Endothelial cell of umbilical vein (primary cell): ENCODE measurements at places on chromosomes 2 and 18. TPM values are rescaled to one million over a fixed set of nuclear protein-coding genes. Genes with fewer than 3 reads are reported as not detected.

Gene NRP2
- polyA plus RNA-seq, result 138 and 160 TPM in 2 replicates

Gene LOXL3
- 1.1 and 1.3 TPM in 2 replicates for polyA plus RNA-seq

Gene CERKL
- polyA plus RNA-seq, result not detected in 2 replicates

Gene STPG4
- polyA plus RNA-seq, result not detected in 2 replicates

Gene GAREM1
- polyA plus RNA-seq, result 0.59 and 0.69 TPM in 2 replicates

Gene ACTG2
- not detected in 2 replicates for polyA plus RNA-seq

Gene UGT1A1
- polyA plus RNA-seq, result not detected in 2 replicates

Gene CREG2
- 0.48 and 0.67 TPM in 2 replicates for polyA plus RNA-seq

Gene IL1RL1
- 27.9 and 32.2 TPM in 2 replicates for polyA plus RNA-seq

Gene SCN9A
- 0.62 and 0.88 TPM in 2 replicates for polyA plus RNA-seq

Gene BCL11A
- polyA plus RNA-seq, result 0.12 and 0.16 TPM in 2 replicates

Gene ACADL
- polyA plus RNA-seq, result not detected in 2 replicates

Gene HRH4
- polyA plus RNA-seq, result 0.03 TPM in 2 replicates

Gene RAPGEF4
- polyA plus RNA-seq, result 5.7 and 7.2 TPM in 2 replicates

Gene CCNT2
- polyA plus RNA-seq, result 9.3 and 10.3 TPM in 2 replicates
